CD4-positive, alpha-beta T cell treated with Interferon gamma for 1 hour (primary cell): ENCODE measurements at places on chromosomes 11 and 22.

DNA sequence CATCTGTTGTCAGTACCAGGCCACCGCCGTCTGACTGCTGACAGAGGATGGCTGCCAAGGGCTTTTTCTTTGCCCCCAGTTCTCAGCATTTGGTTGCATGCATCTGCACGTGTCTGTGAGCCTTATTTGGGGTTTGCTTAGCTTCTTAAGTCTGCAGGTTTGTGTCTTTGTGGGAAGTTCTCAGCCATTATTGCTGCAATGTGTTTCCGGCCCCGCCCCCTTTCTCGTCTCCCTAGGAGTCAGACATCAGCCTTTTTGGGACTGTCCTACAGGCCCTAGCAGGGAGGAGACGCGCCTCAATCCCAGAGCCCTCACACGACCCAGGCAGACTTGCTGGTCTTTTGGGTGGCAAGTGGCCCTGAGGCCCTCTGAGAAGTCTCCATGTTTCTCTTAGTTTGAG is 8.0 kb downstream of the MOB2 start:
- DNase-seq = no peak

- DNase-seq = no peak
Measured at GRCh38 chr11:132100583-132100982, 730.2 kb downstream of the NTM start.

DNA sequence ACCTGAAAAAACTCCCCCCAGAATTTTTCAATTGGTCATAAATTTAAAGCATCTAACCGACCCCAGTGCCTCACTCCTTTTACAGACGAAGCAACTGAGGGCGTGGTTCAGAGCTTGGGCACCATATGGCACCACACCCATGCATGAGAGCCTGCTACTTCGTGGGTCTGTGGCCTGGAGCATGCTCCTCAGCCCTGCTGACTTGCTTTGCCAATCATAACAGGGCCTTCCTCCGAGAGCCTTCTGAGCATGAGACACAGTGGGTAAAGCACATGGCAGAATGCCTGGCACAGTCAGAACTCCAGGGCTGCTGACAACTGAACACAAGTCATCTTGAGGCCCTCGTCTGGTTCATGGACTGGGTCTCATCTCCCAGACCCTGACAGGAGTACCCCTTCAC is 33.3 kb downstream of the HIRA start:
- DNase-seq = no peak

- no peak for DNase-seq
Measured at GRCh38 chr11:12902791-12903486, 106.2 kb upstream of the RASSF10 start.

- DNase-seq = no peak
Measured at GRCh38 chr11:133360860-133361688, 171.2 kb downstream of the OPCML start.

- DNase-seq = no peak
Measured at GRCh38 chr22:23632178-23632577, at the start of gene DRICH1. Gene DRICH1 (minus strand): TSS chr22:23632321. CDS start chr22:23632023, 298 bp downstream.

- no peak for DNase-seq
Measured at GRCh38 chr11:17161515-17161914, 46.3 kb downstream of the PIK3C2A start.

GRCh38 chr11:109707411-109707810 is 285.4 kb downstream of the C11orf87 start:
- DNase-seq = no peak
